ENCODE measurements at places on chromosomes 16 and 17.

GRCh38 chr16:89843409-89844350 is 15.4 kb downstream of the SPIRE2 start:
- no peak for DNase-seq

- DNase-seq: no peak
Measured at GRCh38 chr17:75552425-75553294, 27.2 kb downstream of the LLGL2 start.

DNA sequence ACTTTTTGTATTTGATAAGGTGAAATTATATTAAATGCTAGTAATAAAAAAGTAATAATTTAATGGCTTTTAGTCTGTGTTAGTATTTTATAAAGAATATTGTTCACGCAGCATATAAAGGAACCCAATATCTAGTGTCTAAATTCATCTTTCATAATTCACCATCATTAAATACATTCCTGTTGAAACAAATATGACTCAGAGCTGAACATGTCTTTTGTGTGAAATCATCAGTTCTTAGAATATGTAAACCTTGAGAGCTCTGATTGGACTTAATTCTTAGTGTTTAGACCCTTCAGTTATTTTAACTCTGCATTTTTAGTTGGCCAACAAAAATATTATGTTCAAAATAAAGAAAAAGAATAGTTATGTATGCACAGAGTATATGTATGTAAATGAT is 71.8 kb downstream of the ABHD15 start:
- no peak for DNase-seq

DNA sequence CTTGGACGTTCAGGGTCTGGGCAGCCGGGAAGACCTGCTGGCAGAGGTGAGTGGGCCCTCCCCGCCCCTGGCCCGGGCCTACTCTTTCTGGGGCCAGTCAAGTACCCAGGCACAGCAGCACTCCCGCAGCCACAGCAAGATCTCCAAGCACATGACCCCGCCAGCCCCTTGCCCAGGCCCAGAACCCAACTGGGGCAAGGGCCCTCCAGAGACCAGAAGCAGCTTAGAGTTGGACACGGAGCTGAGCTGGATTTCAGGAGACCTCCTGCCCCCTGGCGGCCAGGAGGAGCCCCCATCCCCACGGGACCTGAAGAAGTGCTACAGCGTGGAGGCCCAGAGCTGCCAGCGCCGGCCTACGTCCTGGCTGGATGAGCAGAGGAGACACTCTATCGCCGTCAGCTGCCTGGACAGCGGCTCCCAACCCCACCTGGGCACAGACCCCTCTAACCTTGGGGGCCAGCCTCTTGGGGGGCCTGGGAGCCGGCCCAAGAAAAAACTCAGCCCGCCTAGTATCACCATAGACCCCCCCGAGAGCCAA is 8.6 kb upstream of the ABCC3 start:
- peak; percentile 40 for DNase-seq

GRCh38 chr16:65153365-65154105 is 31.7 kb upstream of the CDH11 start:
- no peak for DNase-seq

- DNase-seq: no peak
Measured at GRCh38 chr16:27928542-27928941, 135.0 kb downstream of the GSG1L start.

DNA sequence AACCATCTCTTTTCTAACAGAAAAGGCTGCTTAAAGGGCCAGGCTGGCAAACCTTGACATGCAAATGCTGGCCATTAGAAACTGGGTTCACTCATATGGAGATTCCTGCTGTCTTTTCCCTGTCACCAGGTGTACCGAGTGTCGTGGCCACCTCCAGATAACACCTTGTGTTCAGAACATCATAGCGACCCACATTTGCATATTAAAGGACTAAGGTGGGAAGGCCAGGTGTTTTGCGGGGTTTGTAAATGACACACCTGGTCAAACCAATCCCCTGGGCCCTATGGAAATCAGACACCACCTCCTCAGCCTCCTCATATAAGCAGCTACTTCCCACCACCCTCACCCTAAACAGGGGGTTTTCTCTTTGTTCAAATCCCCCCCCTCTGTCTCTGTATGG is 2.5 kb upstream of the AIPL1 start:
- DNase-seq: no peak

GRCh38 chr16:56041556-56042140 is 149.6 kb upstream of the GNAO1 start:
- DNase-seq: no peak

DNA sequence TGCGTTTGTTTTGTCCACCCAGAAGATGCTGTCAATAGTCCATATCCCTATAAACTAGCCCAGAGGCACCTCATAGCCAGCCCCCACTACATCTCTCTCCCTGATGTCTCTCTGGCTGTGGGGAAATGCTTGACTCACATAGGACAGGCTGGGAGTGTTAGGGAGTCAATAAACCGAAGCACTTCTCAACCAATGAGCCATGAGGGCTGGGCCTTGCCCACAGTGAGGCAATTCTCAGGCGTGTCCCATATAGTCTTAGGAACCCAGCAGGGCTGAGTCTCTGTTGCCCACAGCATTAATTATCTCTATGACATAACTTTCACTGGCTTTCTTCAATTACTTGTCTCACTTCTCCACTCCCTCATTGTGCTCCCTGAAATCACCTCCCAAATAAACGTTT is 387.3 kb upstream of the CDH11 start:
- DNase-seq: no peak

GRCh38 chr16:73196670-73197069 is 148.7 kb upstream of the ZFHX3 start:
- DNase-seq: peak; percentile 81

DNA sequence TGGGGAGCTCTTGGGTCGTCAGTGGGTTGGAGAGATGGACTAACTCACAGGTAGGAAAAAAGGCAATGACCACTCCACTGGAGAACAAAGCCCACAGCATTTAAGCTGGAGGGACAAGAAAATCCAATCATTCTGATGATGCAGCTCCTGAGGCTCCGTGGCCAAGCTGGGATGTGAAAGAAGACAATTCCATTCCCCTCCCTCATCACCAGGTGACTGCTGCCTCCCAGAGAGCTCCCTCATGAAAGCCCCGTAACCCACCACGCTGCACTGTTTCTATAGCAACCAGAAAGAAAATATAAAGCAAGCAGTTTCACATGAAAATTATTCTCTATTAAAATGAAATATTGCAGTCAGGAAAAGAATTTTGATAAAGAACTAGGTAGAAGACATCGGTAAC is 15.2 kb downstream of the ANKRD11 start:
- no peak for DNase-seq

GRCh38 chr17:28405632-28406472 is at the start of gene SLC46A1:
TSS of gene SLC46A1 (minus strand) at chr17:28406212. CDS start at chr17:28406114, 98 bp downstream.
- DNase-seq: peak; percentile 43

DNA sequence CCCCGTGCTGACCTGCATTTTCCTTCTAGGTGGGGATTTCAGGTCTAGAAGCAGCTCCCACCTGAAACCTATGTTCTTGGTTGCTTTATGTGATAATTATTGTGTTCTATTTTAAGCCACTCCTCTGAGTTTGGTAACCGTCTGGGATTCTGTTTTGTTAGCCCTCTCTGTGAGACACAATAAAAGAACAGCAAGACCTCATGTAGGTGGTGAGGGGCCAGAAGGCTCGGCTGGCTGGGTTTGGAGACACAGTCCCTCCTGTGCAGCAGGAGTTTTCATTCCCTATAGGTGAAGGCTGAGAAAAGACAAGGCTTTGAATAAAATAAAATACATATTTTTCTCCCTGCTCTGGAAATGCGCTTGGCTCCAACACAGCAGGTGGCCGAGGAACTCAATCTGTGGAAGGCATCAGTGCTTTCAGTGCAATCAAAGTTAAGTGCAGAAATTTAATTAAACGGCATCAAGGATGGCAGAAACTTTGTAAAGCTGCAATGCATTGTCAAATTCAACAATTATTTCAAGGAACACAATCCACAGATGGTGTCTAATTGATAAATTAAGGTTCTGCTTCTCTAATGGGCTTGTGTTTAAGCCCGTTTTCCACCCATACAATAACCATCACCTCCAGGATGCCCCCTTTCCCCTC is 107.8 kb downstream of the MSI2 start:
- no peak for DNase-seq

DNA sequence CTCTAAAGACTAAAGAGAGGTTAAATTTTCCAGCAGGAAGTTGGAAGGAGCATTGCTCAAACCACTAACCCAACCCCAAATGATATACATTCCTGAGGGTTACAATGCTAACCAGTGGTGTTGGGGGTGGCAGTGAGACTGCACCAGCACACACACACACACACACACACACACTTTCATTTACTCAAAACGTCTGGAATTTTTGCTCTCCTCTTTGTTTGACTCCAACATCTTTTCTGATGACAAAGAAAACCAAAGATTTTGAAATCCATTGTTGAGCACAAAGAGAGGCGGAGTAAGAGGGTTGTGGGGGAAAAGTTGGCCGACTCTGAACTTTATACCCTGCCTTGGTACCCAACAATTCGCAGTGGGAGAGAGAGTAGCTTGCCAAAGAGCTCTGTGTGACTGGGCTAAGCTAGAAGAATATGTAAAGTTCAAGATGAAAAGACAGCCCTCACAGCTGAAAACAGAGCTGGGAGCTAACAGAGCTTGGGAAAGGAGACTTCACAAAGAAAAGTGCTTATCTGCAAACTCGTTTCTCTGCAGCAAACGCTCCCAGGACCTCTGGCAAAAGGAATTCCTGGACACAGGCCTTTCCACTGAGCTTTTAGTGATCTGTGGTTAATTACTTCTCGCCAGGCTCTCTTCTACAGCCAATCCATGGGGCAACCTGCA is 426.0 kb upstream of the CDH11 start:
- DNase-seq: no peak

GRCh38 chr16:82649766-82650165 is 23.0 kb downstream of the CDH13 start:
- DNase-seq: no peak

GRCh38 chr16:48912360-48912759 is 302.4 kb upstream of the N4BP1 start:
- DNase-seq: no peak

DNA sequence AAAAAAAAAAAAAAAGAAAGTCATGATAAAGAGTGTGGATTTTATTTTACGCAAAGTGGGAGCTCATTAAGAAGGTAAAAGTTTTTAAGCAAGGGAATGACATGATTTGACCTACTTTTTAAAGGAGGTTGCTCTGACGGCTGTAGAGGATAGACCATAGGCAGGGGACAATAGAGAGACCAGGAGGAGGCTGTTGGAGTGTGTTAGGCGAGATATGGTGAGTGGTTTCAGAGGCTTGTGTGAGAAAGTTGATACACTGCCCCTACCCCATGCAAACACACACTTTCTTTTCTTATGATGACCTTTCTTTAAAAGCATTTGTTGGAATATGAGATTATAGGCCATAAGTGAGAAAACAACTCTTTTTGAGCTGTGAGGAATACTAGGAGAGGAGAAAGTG is 82.0 kb downstream of the FTO start:
- no peak for DNase-seq

DNA sequence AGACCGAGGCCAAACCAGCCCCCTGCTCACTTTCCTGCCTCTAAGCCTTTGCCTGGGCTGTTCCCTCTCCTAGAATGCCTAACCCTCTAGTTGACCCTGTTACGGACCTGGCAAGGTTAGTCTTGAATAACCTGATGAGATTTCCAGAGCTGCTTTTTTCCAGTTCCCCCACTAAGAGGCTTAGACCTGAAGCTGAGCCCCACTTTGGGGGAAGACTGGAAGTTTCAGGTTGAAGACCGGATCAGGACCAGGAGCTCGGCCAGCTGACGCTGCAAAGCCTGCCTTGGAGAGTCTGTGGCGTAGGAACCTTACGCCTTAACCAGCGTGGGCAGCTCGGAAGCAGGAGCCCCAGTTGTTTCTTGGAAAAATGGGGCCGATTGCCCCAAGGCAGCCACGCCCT is 129.8 kb downstream of the OR1D5 start:
- no peak for DNase-seq

GRCh38 chr16:57066625-57067024 is 25.8 kb upstream of the CPNE2 start:
- DNase-seq: no peak

- DNase-seq: no peak
Measured at GRCh38 chr17:30243568-30243967, 8.1 kb upstream of the SLC6A4 start.

DNA sequence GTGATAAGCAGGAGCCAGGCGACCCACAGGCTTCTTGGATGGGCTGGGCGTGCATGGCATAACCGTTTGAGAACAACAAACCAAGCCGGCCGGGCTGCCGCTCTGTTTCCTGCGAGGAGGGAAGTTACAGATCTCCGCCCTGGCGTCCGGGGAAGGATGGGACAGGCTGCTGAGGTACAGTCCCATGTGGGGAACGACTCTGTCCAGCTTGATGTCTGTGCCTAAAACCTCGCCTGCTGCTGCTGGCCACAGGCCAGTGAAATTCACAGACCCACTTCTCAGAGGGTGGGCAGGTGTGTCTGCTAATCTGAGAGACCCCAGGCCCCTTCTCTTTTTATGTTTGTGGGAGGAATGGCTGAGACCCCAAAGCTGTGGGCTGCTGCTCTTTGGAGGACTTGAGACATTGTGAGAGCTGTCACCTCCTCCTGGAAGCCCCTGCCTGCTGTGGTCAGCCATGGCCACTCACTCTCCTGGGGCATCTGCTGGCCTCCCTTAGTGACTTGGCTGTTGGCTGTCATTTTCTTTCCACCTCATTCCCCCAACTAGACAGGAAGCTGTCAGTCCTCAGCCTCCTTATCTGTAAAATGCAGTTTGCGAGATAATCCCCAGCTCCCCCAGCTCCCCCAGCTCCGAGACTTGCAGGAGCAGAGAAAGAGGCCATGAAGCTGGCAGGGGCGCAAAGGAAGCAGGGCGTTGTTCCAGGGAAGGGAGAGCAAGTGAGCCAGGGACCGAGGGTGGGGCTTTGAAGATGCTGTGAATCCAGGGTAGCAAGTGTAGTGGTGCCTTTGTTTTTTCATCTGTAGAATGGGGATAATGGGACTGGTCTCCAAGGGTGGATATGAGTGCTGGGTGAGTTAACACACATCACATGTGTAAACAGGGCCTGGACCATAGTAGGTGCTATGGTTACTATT is 51.0 kb downstream of the CMIP start:
- DNase-seq: no peak

DNA sequence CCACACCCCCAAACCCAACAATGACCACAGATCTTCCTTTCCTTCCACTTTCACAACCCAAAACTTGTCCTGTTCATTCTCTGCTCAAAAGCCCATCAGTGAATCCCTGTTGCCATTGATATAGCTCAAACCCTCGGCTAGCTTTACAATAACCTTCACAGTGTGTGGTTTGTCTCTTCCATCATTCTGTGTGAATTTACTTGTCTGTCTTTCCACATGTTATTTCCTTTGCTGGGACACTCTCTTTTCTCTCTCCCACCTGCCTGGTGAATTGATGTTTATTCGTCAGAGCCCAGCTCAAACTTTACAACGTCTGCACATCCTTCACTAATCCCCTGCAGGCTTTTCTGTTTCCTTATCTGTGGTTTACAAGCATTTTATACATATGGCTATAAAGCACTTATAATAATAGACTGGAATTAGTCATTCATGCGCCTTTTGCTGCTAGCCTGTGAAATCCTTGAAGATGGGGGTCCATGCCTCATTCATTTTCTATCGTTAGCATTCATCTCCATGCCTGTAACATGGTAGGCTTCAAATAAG is 114.4 kb downstream of the CDH13 start:
- DNase-seq: no peak
